Bronchial smooth muscle cell (primary cell): ENCODE measurements at places on chromosomes 11 and 22. TPM values are rescaled to one million over a fixed set of nuclear protein-coding genes. Genes with fewer than 3 reads are reported as not detected.

RGL4 gene
- under 0.01 TPM in 1 of 2 replicates, not detected in the other for total RNA-seq

PGA5 gene
- 0.32 and 2.1 TPM in 2 replicates for total RNA-seq

AQP11 gene
- total RNA-seq = 3.9 and 4.4 TPM in 2 replicates

RELT gene
- total RNA-seq = 1.0 and 1.3 TPM in 2 replicates

RNF121 gene
- 33.4 and 44.8 TPM in 2 replicates for total RNA-seq
